ENCODE measurements at places on chromosomes 11 and 22. TPM values are rescaled to one million over a fixed set of nuclear protein-coding genes. Genes with fewer than 3 reads are reported as not detected.
A peak's percentile ranks its signal among the peaks of the same experiment; 100 is the strongest.

TRPC6 gene
- 1.2 TPM for total RNA-seq

GRCh38 chr11:2305140-2305778, 3.4 kb downstream of the TSPAN32 start:
- peak; percentile 5 for DNase-seq

FGF3 gene
- total RNA-seq: not detected

DNA sequence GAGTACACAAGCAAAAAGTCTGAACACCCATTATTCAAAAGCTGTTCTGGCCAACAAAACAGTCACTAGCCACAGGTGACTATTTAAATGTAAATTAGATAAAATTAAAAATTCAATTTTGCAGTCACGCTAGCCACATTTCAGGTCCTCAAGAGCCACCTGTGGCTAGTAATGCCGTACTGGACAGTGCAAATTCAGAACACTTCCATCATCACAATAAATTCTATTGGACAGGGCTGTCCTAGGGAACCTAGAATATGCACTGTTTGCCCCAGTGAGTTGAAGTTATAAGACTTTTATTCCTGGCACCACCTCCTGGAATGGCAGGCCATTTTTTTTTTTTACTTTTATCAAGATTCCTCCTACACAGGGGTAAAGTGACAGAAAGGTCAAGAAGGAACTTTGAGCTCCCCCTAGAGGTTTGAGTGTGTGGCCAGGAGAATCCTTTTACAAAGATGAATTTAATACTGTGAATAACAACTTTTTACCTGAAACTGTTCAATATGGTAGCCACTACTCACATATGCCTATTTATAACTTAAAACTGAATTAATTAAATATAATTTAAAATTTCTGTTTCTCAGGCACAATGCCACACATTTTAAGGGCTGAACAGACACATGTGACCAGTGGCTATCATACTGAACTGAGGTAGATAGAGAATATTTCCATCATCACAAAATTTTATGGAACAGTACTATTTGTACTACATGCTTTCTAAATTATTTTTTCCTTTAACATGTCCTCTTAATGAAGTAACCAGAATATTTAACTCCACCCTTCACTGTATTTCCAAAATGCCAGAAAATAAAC, 6.5 kb downstream of the MSANTD2 start:
- DNase-seq: no peak

PRR33 gene
- total RNA-seq: not detected

PAX6 gene
- total RNA-seq: not detected

- DNase-seq: no peak
These were observed 28.2 kb downstream of the DBX1 start for GRCh38 chr11:20131788-20132666.

RHBDD3 gene
- total RNA-seq: 45.6 TPM

IL18 gene
- 0.35 TPM for total RNA-seq
